ENCODE measurements at places on chromosomes 12 and 14. TPM values are rescaled to one million over a fixed set of nuclear protein-coding genes. Genes with fewer than 3 reads are reported as not detected.

Gene MCRS1
- 79.2 TPM for total RNA-seq

Gene TAS2R20
- total RNA-seq, result 2.4 TPM

- no peak for DNase-seq
Measured at GRCh38 chr14:83172363-83172762, 1638.7 kb upstream of the SEL1L start.

DNA sequence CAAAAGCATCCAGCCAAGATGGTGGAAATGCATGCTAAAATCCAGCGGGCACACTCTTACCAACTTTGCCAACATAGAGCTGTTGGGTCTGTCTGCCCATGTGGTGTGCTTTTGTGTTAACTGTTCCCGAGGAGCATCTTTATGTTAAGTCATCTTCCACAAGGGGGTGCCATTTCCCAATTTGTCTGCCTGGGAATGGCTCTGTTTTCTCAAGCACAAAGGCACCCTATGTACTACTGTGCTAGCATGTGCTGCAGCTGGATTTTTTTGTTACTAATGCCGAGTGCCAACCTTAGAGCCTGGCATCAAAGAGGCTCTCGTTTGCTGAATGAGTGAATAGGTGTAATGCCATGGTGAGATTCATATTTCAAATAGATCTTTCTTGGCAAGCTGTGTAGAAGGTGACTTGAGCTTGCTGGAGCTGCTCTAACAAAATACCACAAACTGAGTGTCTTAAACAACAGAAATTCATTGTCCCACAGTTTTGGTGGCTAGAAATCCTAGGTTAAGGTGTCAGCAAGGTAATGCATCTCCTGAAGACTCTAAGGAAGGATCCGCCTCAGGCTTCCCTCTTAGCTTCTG lies 74.3 kb downstream of the TRHDE start:
- peak; percentile 88 for DNase-seq

DNA sequence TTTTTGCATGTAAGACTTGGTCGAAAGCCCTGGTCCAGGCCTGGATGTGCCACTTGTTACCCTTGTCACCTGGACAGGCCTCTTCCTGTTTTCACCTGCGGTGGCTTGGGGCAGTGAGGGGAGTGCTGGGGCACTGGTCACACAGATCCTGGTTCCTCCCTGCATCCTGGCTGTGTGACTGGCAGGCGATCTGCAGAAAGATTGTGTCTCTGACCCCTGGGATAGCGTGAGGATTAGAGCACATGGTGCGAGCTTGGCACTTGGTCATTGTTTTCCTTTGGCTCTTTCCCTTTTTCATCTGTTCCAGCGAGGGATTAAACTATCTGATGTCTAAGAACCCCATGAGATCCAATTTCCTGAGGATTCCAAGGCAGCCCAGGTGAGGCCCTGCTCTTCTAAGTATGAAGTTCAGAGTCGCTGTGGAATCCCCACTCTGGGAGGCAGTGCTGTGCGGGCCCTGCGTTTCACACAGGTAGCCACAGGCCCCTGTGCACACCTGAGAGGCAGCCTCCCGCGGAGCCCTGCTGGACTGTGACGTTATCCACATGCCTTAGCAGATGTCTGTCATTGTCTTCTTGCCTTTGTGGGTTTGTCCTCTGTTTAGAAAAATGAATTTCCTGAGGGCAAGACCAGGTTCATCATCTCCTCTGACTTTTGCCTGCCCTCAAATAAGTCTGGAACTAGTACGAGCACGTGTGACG lies 288.4 kb downstream of the CACNA1C start:
- DNase-seq, result no peak

- DNase-seq, result peak; percentile 49
Measured at GRCh38 chr12:7113389-7113871, 4.4 kb upstream of the C1RL start.

DNA sequence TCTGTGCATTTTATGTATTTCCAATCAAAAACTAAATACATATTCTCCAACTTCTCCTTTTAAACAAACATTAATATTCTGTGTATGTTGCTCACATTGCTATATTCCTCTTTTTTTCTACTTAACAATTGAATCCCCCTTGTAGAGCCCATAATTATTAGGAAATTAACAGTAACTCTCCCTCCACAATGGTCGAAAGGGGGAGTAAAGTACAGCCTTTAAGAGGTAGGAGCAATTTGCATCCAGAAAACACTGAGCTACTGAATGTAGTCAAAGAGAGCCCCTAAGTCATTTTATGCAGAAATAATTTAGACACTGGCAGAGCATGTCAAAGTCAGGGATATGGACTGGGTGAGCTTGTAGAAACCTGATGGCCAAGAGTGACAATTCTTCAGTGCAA lies 57.2 kb upstream of the SCN8A start:
- DNase-seq, result no peak

All from hematopoietic multipotent progenitor cell (in vitro differentiated cells).